CD4-positive, alpha-beta T cell treated with Interleukin-12 subunit alpha and Interleukin-12 subunit beta, for 1 hour (primary cell): ENCODE measurements at places on chromosomes 11 and 22.
A peak's percentile ranks its signal among the peaks of the same experiment; 100 is the strongest.

GRCh38 chr11:61540528-61540927, 32.0 kb downstream of the LRRC10B start:
- DNase-seq = no peak

DNA sequence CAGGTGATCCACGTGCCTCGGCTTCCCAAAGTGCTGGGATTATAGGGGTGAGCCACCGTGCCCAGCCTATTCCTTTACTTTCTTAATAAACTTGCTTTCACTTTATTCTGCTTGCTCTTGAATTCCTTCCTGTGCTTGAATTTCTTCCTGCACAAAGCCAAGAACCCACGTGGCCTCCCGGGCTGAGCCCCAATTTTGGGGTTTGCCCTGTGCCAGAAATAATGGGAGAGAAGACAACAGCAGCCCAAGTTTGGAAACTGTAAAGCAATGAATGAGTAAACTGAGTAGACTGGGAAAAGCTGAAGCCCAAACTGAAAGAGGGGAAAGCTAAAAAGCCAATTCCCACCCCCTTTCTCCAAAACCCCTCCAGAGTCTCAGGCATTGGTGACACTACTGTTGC, 136.4 kb downstream of the NECTIN1 start:
- DNase-seq = no peak

GRCh38 chr11:93715797-93716396, 25.4 kb downstream of the TAF1D start:
- no peak for DNase-seq

- DNase-seq = no peak
Observed at GRCh38 chr11:121291896-121292494, 576 bp upstream of the SC5D start.

DNA sequence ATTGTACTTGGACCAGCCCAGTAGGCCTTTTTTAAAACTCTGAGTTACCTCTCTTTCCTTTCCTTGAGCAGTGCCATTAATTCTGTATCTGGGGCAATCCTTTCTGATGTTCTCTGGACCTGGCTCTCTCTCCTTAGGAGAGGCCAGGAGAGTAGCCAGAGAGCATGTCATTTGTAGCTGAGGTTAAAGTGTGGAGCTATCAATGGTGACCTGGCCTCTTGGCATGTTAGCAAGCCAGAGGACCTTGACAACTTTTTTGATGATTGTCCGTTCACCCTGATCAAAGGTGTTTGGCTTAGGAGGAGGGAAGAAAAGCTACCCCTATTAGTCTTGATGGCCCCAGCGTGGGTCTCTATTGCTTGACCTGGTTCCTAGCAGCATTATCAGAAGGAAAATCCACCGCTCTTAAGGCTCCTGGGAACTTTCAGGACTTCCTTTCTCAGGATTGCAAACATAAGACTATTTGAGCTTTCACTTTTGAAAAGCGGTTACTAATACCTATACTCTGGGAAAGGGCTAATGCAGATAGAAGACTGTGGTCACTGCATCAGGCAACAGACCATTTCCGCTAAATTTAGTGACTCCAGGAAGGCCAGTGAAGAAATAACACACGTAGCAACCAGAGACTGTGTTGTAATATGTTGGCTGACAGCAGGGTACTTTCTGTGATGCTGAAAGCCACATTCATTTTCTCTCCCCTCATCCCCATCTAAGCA, 18.2 kb downstream of the LIMK2 start:
- peak; percentile 14 for DNase-seq

- no peak for DNase-seq
Observed at GRCh38 chr22:39294571-39295468, 24.6 kb downstream of the RPL3 start.

DNA sequence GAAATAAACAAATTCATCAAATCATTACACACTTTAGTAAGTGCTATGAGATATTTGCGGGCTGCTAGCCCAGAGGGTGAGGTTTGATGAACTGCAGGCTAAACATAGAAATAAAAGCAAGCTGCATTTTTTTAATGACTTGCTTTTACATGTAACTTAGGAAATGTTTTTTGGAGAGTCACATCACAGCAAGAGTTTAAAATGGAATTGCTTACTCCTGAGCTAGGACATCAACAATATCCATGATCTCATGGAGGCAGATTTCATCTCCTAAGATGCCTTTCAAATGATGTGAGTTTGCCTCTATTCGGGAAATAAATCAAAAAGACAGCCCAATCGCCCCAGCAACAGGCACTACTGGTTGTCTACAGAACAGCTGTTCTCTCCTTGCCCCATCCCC, 73.4 kb upstream of the CD44 start:
- no peak for DNase-seq

DNA sequence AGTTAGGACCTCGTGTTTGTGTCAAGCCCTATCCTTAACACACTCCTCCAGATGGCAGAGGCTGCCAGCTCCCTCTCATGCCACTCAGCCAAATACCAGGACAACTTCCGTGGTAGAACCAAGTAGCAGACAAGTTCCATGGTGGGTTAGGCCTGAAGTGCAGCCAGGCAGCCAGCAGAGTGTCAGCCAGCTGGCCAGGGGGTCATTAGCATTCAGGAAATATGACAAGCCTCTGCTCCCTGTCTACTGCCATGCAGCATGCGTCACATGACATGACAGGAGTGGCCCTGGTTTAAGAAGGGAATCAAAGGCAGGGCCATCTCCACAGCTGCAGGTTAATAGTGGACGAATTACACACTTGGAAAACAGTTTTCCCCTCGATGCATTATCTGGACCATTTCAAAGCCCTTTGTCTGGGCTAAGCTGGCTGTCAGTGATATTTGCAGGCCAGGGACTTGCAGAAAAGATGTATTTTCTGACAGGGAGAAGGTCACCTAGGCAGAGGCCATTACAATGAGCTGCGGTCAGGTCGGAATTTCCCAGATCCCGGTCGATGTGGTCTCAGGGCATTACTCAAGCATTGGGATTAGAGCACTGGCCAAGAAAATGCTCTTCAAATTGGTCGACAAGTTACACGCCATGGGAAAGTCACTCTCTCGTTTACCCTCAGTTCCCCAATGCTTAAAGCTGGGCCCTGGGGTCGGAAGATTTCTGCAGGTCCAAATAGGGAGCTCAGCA, 461.7 kb upstream of the CADM1 start:
- DNase-seq = no peak

DNA sequence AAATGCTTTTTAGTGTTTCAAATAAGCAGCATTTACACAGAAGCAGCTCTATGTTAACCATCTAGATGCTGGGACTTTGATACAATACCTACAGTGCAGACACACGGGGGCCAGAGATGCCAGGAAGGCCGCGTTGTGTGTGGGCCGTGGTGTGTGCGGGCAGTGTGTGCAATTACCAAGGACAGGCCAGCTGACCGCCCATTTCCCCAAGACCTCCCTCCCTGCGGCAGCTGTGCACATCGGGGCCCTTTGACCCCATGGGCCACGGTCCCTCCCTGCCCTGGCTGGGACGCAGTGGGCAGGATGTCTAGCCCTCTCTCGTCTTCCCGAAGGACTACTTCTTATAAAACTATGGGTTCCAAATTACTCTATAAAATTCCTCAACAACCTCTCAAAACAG, 38.4 kb downstream of the CLTCL1 start:
- DNase-seq = no peak

- DNase-seq = no peak
Observed at GRCh38 chr11:76806608-76807205, 23.6 kb downstream of the TSKU start.

DNA sequence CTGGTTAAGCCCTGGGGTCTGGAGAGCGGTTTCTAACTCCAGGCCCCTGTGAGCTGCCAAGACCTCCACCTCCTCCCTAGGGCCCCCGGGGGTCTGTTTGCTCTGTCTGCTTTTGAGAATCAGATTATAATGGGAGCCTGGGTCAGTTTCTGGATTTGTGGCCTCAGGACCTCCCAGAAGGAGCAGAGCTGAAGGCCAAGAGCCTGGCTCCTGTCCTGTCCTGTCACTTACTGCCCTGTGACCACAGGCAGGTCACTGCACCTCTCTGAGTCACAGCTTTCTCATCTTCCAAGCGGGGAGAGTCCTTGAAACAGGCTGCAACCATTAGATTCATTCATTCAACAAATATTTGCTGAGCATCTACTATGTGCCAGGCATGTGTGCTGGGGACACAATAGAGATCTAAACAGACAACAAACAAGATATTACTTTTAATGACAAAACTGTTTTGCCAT, 87.3 kb upstream of the FGF3 start:
- DNase-seq = no peak

DNA sequence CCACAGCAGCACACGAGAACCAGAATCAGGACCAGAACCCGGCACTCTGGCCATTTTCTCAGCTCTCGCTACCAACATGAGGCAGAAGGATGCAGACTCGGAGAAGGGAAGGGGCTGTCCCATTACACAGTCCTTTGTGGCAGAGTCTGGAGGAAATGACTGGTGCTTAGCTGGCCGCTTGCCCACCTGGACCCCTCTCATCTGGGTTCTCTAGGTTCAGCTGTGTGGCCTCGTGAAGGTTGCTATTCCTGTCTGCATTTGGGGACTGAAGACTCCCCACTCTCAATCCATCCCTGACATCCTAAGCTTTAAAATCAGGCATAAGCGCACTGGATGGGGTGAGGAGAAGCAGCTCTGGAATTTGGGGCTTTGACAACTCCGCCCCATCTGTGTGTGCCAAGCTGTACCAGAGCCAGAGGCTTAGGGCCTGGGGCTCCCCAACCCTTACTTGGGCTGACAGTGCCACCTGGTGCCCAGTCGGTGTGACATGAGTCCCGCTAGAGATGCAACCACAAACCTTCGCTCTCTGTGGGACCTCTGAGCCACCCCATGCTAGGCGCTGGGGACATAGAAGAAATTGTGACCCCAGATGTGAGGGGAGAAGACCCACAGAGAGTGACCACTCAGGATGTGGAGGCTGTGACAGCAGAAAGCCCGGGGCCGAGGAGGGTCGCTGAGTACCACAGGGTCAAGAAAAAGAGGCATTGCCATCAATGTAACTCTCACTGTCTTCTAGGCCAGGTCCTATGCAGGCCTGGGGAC, 35.8 kb upstream of the FCHSD2 start:
- peak; percentile 82 for DNase-seq

- no peak for DNase-seq
Observed at GRCh38 chr11:118744046-118744445, 46.9 kb downstream of the DDX6 start.

DNA sequence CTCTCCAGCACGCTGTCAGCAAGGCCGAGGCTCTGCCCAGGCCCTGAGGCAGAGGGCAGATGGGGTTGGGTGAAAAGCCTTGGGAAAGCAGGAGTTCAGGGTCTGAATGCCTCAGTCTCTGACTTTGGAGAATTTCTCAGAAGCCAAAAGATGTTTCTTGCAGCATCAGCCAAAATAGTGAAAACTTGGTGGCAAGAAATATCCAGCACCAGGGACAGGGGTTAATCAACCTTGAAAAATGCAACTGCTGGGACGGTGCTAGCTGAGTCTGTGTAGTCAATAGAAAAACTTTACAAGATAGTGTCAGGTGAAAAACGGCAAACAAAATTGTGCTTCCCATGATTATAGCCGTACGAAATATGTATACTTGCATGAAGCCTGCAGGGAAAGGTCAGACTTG, 1.4 kb upstream of the ABCC8 start:
- no peak for DNase-seq

DNA sequence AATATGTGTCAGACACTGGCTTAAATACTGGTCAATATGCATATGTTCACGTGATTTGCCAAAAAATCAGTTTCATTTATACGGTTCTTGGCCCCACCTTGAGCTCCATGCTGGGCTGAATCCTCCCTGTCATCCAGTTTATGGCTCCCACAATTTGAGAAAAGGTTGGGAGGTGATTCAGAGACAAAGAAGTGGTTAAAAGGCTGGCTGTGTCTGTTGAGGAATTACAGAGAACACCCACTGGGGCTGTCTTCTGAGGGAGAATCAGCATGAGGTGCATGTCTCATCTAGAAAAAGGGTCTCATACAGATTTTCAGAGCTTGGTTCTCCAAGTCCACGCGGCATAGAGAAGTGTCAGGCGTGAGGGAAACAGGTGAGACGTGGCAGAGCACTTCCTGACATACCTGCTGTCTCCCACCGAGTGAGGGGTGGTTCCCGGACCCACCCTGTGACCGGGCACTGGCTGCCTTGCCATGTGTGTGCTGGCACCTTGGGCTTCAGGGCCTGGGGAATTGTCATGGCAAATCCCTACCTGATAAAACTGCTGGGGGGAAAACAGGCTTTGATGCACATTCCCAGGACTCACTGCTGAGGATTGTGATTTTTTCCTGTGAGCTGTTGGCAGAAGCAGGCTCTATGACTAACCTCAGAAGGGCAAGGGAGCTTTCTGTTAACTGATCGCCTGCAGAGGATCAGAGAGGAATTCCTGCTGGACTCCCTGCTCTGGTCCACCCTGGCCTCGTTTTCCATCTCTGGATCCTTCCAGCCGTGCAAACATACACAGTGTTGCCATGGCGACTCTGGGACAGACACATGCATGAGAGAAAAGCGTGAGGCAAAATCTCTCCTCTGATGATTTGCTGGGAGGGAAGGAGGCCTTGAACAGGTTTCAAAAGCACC, 223.6 kb downstream of the ADAMTS15 start:
- DNase-seq = no peak

DNA sequence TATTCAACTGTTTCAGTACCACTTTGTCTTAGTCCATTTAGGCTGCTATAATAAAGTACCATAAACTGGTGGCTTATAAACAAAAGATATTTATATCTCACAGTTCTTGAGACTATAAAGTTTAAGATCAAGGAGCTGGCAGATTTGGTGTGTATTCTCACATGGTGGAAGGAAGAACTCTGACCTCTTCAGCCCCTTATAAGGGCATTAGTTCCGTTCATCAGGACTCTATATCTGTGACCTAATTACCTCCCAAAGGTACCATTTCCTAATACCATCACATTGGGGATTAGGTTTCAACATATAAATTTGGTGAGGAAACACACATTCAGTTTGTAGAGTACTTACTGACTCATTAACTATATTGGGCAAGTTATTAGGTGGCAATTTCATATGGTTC, 10.7 kb upstream of the ARL14EP start:
- no peak for DNase-seq

DNA sequence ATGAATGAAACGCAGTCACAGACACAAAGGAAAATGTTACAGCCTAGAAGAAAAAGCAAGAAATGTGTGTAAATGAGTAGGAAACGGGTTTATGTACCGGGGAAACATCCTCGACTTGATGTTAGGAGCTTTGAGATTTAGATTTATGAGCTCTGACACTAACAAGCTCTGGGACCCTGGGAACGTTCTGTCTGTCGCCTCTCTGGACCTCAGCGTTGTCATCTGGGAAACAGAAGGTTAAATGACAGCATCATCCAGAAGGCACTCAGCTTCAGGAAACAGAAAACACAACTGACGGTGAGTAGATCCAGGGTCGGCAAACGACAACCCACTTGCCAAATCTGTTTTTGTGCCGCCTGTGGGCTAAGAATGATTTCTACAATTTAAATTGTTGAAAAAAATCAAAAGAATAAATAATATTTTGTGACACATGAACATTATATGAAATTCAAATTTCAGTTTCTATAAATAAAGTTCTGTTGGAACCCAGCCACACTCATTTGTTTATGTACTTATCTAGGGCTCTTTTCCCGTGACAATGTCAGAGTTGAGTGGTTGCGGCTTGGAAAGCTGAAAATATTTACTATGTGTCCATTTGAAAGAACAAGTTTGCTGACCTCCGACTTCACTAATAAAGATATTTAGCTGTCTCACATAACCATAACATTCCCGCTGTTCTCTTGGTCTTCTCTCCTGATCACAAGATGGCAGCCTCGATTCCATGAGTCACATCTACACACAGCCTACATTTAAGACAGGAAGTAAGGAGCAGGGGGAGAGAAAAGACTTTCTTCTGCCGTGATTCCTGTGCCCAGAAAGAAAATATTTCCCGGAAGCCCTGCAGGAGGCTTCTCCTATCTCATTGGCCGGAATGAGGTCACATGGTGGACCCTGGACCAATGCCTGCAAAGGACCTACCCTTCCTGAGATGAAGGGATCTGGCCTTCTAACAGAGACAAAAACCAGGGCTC, 47.1 kb upstream of the SYT13 start:
- DNase-seq = no peak
